ENCODE measurements at places on chromosomes 11 and 22.

- no peak for DNase-seq
Measured at GRCh38 chr11:121282886-121283502, 9.6 kb upstream of the SC5D start.

DNA sequence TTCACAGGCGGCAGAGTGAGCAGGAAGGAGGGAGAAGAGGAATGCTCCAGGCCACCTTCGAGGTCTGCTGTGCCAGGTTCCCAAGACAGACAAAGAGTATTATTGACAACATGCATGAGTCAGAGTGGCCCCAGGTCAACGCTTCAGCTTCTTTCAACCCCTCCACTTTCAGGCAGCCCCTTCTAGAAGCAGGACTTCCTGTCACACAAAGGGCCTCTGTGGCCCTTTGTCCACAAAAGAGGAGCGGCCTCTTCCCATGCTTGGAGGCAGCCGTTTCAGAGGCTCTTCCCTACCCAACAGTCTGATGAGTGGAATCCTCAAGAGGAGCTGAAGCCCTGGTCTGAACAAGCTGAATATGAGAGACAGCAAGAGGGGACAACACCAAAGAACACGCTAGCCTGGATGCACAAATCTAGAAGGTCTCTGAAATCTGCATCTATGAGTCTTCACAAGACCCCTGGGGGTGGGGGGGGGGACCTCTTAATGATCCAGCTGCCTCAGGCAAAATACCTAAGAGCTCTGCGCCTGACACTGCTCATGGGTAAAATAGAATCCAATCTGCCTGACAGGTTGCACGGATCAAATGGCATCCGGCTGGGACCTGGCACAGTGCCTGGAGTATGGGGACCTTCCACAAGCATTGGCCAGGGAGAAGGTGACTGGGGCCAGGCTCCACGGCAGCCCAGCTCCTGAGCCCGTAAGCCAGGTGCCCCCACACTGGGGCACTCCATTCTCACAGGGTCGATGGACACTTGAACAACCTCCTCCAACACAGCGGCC lies 67.5 kb downstream of the PACSIN2 start:
- DNase-seq, result no peak

DNA sequence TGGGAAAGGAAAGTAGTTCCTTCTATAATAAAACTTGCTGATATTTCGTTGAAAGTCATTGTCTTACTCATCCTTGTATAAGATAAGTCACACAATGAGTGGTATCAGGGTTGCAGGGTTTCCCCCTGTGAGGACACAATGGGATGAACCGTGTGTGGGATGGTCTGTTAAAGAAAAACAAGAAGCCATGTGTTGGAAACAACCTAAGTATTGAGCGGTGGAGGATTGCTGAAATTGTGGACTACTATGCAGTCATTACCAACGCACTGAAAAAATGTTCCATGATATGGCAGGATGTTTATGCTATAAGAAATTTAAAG lies 28.6 kb downstream of the PTPRJ start:
- no peak for DNase-seq

- DNase-seq, result no peak
Measured at GRCh38 chr11:120284272-120284671, 40.8 kb upstream of the TLCD5 start.

GRCh38 chr22:47062126-47062525 lies 299.7 kb downstream of the TBC1D22A start:
- DNase-seq, result no peak

GRCh38 chr11:118806400-118806799 lies 15.4 kb upstream of the DDX6 start:
- DNase-seq, result no peak

DNA sequence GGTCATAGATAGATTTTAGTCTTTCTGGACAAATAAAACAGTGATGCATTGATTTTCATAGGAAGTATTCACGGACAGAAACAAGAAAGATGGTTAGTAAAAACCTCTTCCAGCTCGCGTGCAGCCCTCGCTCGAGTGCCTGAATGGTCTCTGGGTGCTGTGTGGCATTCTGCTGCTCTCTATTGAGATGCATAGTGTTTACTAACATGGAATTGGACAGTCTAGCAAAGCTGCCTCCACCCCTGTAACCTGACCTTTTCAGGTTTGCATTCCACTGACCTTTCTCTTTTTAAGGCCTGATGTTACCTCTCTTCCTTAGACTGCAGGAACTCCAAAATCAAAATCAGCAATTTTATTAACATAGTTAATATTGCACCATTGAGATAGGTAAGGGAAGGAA lies 643.4 kb downstream of the JRKL start:
- DNase-seq, result no peak

DNA sequence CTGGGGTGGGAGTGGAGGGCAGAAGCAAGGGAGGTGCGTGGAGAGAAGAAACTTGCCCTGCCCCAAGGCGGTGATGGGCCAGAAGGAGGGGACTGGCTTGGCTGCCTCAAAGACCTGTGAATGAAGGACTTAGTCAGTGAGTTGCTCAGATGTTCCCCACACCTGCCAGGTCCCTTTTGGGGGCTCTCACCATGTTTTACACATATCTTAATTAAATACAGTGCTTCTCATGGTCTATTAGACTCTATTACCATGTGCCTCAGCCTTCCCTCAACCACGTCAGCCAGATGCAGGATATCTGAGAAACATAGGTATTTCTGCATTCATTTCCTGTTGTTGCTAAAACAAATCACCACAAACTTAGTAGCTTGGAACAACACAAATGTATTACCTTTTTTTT lies 429.5 kb downstream of the BUD13 start:
- DNase-seq, result no peak

- no peak for DNase-seq
Measured at GRCh38 chr11:553988-554340, 6.6 kb downstream of the LMNTD2 start.

DNA sequence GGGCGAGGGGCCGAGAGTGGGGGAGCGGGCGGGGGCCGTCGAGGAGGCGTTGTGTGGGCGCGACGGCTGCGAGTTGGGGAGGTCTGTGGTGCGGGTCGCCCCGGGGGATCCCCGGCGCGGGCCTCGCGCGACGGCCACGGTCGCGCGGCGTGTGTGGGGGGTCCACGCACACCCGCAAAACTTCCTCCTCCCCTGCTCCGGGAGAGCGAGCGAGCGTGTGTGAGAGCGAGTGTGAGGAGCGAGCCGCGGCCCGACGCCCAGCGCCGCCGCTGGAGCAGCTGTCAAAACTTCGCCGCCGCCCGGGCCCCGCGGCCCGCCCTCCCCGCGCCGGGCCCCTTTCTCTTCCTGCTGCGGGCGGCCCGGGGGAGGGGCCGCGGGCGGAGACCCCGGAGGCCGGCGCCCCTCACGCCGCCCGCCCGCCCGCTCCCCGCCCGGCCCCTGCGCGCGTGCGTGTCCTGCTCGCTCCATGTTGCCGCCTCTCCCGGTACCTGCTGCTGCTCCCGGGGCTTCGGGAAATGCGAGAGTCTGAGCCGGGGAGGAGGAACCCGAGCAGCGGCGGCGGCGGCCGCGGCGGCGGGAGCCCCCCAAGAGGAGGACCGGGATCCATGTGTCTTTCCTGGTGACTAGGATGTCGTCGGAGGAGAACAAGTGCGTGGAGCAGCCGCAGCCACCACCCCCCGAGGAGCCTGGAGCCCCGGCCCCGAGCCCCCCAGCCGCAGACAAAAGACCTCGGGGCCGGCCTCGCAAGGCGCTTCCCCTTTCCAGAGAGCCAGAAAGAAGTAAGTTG lies 9.0 kb upstream of the CCT8L2 start:
- no peak for DNase-seq

- DNase-seq, result no peak
Measured at GRCh38 chr11:120261931-120262330, 22.0 kb downstream of the POU2F3 start.

DNA sequence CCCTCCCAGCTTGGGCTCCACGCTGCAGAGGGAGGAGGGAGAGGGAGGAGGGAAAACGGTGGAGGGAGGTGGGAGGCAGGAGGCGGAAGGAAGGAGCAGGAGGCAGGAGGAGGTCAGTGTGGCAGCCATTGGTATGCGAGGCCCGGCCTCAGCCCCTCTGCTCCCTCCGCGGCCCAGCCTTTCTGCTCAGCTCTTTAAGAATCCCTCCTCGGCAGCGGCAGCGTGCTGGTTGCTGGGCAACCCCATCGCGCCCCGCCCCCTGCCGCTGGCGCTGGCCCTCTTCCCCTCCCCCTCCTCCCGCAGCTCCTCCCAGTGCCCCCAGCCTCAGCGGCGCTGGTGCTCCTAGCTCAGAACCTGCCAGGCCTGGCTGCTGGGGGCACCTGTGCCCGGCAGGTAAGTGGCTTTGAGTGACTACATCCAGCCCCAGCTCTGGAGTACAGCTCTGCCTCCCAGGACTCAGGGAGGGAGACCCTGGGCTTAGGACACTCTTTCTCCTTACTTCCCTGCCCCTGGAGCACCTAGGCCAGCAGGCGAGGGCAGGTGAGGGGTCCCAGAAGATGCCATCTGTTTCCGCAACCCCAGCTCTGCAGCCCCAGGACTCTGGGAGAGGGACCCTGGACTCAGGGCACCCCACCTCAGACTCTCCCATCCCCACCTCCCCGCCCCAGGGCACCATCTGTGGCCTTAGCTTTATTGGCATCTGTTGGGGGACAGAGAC lies 7.2 kb upstream of the FLRT1 start:
- peak; percentile 87 for DNase-seq

DNA sequence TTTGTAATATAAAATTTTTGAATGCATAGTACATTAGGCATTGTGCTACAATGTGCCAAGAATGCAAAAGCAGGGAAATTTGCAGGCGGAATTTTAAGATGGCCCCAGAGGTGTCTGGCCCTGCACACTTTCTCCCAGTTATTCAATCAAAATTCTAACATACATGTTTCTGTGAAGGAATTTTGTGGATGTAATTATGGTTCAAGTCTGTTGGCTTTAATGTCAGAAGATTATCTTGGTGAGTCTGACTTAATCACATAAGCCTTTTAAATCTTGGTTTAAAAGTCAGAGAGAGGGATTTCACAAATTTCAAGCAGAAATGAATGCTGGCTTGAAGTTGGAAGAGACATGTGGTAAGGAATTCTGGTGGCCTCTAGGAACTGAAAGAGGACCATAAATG lies 423.4 kb upstream of the CCDC179 start:
- DNase-seq, result no peak

- DNase-seq, result no peak
Measured at GRCh38 chr11:12091956-12092558, 18.3 kb upstream of the MICAL2 start.

- no peak for DNase-seq
Measured at GRCh38 chr11:95277868-95278267, 46.9 kb upstream of the SESN3 start.

DNA sequence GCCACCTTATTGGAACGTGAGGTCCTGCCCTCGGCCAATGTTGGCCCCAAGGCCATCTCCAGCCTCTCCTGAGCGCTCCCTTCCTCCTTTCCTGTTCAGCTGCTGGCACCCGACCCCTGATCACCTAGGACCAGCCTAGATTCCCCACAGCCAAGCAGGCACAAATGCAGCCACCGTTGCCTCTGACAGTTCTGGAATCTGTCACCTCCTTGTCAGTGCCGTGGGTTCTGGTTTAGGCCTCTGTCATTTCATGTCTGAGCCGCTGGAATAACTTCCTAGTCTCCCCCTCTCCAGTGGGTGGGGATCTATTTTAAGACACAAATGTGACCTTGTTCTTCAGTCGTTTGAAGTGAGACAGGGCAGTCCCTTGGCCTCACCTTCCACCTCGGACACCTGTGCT lies 29.7 kb downstream of the FADS3 start:
- no peak for DNase-seq

GRCh38 chr22:41099036-41099435 lies 6.6 kb downstream of the EP300 start:
- no peak for DNase-seq

DNA sequence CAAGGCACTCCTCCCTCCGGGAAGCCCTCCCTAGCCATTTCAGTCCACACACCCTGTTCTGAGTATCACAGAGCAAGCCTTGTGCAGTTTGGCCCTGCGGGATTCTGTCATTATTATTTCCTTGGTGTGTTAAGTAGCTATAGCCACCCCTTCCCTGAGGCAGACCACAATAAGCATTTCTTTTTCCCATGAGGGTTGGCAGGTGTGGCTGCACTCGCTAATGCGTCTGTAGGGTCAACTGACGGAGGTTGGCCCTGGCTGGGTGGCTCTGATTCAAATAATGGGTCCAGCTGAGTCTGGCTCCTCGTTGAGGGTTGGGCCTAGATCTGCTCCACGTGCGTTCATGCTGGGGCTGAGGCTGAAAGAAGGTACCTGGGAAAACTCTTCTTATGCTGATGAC lies 5.1 kb downstream of the F2 start:
- no peak for DNase-seq

GRCh38 chr11:116500026-116500946 lies 272.5 kb downstream of the BUD13 start:
- peak; percentile 49 for DNase-seq

- DNase-seq, result no peak
Measured at GRCh38 chr22:20602609-20603164, 95.3 kb downstream of the MED15 start.

GRCh38 chr11:66979336-66979980 lies 4.4 kb downstream of the C11orf86 start:
- no peak for DNase-seq

- no peak for DNase-seq
Measured at GRCh38 chr11:33933602-33934001, 41.7 kb upstream of the LMO2 start.

DNA sequence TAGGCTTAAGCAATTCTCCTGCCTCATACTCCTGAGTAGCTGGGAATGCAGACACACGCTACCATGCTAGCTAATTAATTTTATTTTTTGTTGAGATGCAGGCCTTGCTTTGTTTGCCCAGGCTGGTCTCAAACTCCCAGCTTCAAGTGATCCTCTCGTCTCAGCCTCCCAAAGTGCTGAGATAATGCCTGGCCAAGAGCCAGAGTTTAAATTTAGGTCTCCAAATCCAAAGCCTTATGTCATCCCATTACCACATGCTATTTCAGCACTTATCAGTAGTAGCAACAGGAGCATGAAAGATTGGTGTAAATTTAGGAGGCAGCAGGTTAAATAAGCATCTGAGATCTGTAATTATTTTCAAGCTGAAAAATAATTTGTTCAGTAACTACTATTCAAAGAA lies 326.1 kb upstream of the ANO5 start:
- DNase-seq, result no peak

GRCh38 chr11:91220476-91221202 lies 997.8 kb upstream of the CHORDC1 start:
- no peak for DNase-seq

GRCh38 chr11:12863605-12864121 lies 145.5 kb upstream of the RASSF10 start:
- DNase-seq, result no peak

GRCh38 chr22:30284172-30284571 lies 5.1 kb downstream of the CASTOR1 start:
- no peak for DNase-seq

- no peak for DNase-seq
Measured at GRCh38 chr11:48167380-48167779, 49.2 kb upstream of the OR4B1 start.

GRCh38 chr11:35390737-35391682 lies 28.3 kb downstream of the SLC1A2 start:
- no peak for DNase-seq

- peak; percentile 96 for DNase-seq
Measured at GRCh38 chr11:45097721-45098493, 48.5 kb upstream of the PRDM11 start.
